Suprapubic skin (tissue), 4 donors: ENCODE measurements at places on chromosomes 7 and 10.
A peak's percentile ranks its signal among the peaks of the same experiment; 100 is the strongest.

DNA sequence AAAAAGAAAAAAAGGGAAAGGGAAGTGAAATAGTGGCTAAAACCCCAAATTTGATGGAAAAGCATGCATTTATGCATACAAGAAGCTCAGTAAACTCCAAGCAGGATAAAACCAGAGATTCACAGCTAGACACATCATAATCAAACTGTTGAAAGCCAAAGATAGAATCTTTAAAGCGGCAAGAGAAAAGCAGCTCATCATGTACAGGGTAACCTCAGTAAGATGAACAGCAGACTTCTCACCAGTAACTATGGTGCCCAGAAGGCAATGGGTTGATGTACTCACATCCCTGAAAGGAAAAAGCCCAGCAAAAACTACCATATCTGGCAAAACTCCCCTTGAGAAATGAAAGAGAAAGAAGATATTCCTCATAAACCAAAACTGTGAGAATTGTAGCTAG, 60.4 kb downstream of the TPST1 start:
- no peak overlapping the region for H3K27ac ChIP-seq
- H3K4me3 ChIP-seq = no peak overlapping the region
- peaks cover 5% of the 10 kb centered on the region for H3K4me1 ChIP-seq
- H3K27me3 ChIP-seq = no peaks in the 10 kb centered on the region
- H3K36me3 ChIP-seq = no peaks in the 10 kb centered on the region

- H3K27me3 ChIP-seq = no peaks in the 10 kb centered on the region
- no peak overlapping the region for H3K4me3 ChIP-seq
- peak; percentile 46 for DNase-seq
- H3K36me3 ChIP-seq = no peaks in the 10 kb centered on the region
- H3K4me1 ChIP-seq = peaks cover 12% of the 10 kb centered on the region
Measured at GRCh38 chr10:132551808-132552130, 14.2 kb downstream of the INPP5A start.

DNA sequence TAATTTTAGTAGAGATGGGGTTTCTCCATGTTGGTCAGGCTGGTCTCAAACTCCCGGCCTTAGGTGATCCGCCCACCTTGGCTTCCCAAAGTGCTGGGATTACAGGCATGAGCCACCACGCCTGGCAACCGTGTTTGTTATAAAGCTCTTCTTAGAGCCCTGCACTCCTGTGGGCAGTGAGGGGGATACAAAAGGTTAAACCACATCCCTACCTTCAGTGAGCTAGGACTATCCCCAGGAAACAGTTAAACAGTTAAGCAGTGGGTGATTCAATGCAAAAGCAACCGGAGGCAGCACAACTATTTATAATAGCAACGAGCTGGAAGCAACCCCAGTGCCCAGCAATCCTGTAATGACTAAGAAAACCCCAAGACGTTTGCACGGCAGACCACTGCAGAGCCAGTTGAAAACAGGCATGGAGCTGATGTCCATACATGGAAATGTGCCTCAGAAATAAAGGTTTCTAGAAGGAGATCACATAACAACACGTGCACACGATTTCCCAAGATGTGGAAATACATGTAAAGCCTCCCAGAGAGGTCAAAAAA, 107.2 kb upstream of the LYZL2 start:
- DNase-seq = peak; percentile 76
- no peaks in the 10 kb centered on the region for H3K27me3 ChIP-seq
- H3K4me3 ChIP-seq = no peak overlapping the region
- H3K4me1 ChIP-seq = no peaks in the 10 kb centered on the region

- no peaks in the 10 kb centered on the region for H3K27me3 ChIP-seq
Measured at GRCh38 chr10:132645630-132646442, 108.2 kb downstream of the INPP5A start.

- peak overlapping the region; percentile 46 for H3K27ac ChIP-seq
- H3K36me3 ChIP-seq = peaks cover 12% of the 10 kb centered on the region
- peak; percentile 82 for DNase-seq
- H3K27me3 ChIP-seq = no peaks in the 10 kb centered on the region
- no peak overlapping the region for H3K4me3 ChIP-seq
- peaks cover 57% of the 10 kb centered on the region for H3K4me1 ChIP-seq
Measured at GRCh38 chr10:44968091-44968490, 8.5 kb downstream of the RASSF4 start.

GRCh38 chr7:19139706-19140327, 5.4 kb downstream of the FERD3L start:
- H3K27me3 ChIP-seq = peaks cover 35% of the 10 kb centered on the region
- no peak overlapping the region for H3K4me3 ChIP-seq
- peaks cover 7% of the 10 kb centered on the region for H3K4me1 ChIP-seq
- DNase-seq = no peak

DNA sequence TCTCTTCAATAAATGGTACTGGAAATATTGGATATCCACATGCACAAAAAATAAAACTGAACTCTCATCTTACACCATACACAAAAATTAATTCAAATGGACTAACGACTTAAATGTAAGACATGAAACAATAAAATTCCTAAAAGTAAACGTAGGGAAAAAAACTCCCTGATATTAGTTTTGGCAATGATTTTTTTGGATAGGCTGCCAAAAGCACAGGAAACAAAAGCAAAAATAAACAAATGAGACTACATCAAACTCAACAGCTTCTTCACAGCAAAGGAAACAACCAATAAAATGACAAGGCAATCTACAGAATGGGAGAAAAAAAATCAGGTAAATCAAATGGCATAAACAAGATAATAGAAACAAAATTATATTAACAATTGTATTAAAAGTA, 65.7 kb downstream of the ORC5 start:
- no peak for DNase-seq
- H3K27ac ChIP-seq = no peak overlapping the region
- no peaks in the 10 kb centered on the region for H3K4me1 ChIP-seq
- H3K4me3 ChIP-seq = no peak overlapping the region
- H3K27me3 ChIP-seq = no peaks in the 10 kb centered on the region
- peaks cover 6% of the 10 kb centered on the region for H3K36me3 ChIP-seq

DNA sequence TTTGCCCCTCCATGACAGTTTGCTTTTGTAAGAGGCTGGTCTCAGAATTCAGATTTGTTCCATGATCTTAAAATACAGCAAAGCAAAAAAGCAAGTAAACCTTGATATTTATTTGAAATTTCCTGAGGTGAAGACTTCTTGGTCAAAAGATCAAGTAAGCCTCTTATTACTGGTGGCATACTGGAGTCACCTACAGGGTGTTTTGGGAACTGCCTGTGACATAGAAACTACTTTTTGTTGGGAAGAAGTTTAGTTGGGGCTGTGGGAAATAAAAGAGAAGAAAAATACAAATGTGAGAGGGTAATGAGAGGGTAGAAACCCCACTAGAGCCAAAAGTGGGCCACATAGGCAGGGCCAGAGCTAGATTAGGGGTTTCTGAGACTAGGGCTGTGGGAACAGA, 217.9 kb downstream of the OTUD1 start:
- no peaks in the 10 kb centered on the region for H3K4me1 ChIP-seq
- H3K27ac ChIP-seq = no peak overlapping the region
- H3K4me3 ChIP-seq = no peak overlapping the region
- H3K27me3 ChIP-seq = no peaks in the 10 kb centered on the region
- DNase-seq = no peak

DNA sequence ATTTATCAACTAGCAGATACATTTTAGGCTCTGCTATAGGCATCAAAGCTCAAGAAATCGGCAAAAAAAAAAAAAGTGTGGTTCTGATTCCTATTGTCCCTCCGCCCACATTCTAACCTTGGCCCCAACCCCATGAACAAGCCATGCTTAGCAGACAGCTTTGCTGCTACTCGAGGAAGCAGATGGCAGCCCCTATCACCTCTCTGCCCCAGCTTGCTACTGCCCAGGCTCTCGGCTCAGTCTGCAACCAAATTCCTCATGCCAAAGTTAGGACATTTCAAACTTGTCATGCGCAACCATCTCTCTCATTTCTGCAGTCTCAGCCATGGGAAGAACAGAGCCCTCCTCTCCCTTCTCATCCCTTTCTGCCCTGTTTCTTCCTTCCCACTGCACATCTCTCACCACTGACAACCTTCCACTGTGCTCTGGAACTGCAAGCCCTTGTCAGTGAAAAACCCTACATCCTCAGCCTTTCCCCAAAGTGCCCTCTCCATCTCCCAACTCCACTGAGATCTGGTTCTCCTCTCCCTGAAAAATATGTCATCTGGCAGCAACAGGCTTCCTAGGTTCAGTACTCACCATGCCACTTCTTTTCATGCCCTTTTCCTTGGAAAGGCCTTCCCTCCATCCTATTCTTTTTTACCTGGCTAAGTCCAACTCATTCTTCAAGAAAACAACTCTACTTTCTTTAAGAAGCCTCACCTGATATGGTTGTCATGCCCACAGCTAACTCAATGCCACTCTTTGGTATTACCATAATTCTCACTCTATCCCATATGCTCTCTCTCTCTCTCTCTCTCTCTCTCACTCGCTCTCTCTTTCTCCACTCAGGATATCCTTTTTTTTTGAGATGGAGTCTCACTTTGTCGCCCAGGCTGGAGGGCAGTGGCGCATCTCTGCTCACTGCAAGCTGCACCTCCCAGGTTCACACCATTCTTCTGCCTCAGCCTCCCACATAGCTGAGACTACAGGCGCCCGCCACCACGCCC, 60.1 kb upstream of the FHIP2A start:
- H3K36me3 ChIP-seq = no peaks in the 10 kb centered on the region
- no peak overlapping the region for H3K27ac ChIP-seq
- H3K4me1 ChIP-seq = no peaks in the 10 kb centered on the region
- H3K4me3 ChIP-seq = no peak overlapping the region

DNA sequence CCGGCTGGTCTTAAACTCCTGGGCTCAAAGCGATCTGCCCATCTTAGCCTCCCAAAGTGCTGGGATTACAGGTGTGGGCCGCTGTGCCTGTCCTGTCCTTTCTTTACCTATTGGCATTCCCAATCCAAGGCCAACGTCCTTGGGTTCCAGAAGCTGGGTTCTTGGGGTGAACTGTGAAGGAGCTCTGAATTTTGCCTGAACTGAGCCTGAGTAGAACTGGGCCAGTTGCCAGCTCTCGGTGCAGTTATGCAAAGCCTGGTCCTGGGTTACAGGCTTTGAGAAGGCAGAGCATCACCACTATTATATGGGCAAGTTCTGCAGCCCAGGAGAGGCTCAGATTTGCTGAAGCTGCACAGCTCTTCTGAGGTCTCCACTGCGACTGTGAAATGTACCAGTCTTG, 24.6 kb upstream of the SH2D4B start:
- no peaks in the 10 kb centered on the region for H3K27me3 ChIP-seq
- no peak overlapping the region for H3K27ac ChIP-seq
- no peak overlapping the region for H3K4me3 ChIP-seq
- H3K36me3 ChIP-seq = peaks cover 100% of the 10 kb centered on the region

DNA sequence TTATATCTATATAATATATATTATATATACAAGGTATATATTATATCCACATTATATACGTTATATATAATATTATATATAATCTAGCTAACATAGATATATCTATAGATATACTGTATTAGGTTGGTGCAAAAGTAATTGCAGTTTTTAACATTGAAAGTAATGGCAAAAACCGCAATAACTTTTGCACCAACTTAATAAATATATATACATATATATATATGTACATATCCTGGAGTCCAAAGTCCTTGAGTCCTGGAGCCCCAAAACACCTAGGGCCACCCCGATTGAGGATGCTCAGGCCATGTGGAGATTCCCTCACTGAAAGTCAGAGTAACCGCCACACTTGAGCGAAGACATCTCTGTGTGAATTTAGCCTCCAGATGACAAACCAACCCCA, 408.2 kb upstream of the AUTS2 start:
- no peaks in the 10 kb centered on the region for H3K4me1 ChIP-seq
- DNase-seq = no peak
- no peaks in the 10 kb centered on the region for H3K36me3 ChIP-seq
- no peak overlapping the region for H3K27ac ChIP-seq
- H3K27me3 ChIP-seq = no peaks in the 10 kb centered on the region

DNA sequence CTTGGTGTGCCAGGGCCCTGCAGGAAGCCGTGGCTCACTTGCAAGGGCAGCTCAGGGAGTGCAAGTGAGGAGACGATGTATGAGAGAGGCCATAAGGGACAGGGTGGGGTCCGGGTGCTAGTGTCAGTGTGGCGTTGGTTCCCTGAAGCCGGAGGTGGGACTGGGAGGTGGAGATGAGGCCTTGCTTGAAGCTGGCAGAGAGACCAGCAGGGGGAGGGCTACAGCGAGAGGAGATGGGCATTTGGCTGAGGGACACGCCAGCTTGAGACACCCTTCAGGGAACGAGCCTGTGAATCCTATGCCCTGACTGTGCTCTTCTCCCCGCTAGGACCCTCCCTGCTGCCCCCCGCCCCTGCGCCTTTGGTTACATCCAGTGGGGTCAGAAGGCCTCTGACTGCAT, 529.1 kb downstream of the TCERG1L start:
- no peaks in the 10 kb centered on the region for H3K36me3 ChIP-seq
- no peaks in the 10 kb centered on the region for H3K4me1 ChIP-seq
- no peak overlapping the region for H3K27ac ChIP-seq
- no peak overlapping the region for H3K4me3 ChIP-seq
- no peak for DNase-seq
